Glutamatergic neuron (in vitro differentiated cells): ENCODE measurements at places on chromosomes 4 and X.

DNA sequence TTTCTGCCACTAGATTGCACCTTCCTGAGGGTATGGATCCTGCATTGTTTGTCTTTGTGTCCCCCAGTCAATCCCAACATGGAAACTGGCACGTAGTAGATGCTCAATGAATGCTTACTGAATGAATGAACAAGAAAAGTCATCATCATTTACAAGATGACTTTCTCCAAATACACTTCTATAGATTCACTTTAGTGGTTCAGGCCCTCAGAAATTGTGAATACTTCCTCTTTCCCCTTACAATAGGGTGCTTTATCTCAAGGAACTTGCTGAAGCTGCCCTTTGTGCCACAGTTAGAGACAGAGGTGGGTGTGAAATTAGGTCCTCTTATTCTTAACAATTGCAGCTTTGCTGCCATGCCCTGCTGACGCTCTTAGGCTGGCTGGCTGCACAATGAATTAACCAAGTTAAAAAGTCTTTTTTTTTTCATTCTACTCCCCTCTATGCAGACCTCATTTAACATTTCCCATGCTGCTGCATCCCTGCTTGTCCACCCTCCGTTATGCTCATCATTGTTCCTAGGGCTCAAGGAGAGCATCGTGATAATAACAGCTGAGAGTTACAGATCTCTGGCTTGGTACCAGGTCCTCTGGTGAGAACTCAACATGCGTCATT lies 108.0 kb upstream of the ZNF518B start:
- no peak for DNase-seq

DNA sequence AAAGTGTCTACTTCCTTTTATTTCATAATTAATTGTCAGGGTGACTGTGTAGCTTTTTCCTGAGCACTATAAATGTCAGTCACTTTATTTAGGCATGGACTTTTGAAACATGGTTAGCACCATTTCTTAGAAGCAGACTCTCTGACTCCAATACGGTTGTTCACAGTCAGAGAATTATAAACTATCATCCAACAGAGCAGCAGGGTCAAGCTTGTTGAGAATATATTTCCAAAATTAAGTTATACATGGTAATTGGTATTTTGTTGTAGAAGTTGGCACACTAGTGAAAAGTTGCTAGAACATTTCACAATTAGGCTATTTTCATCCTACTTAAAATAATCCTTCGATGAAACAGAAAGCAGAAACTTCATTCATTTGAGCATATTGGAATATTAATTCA lies 1155.5 kb upstream of the IGFBP7 start:
- DNase-seq, result no peak

DNA sequence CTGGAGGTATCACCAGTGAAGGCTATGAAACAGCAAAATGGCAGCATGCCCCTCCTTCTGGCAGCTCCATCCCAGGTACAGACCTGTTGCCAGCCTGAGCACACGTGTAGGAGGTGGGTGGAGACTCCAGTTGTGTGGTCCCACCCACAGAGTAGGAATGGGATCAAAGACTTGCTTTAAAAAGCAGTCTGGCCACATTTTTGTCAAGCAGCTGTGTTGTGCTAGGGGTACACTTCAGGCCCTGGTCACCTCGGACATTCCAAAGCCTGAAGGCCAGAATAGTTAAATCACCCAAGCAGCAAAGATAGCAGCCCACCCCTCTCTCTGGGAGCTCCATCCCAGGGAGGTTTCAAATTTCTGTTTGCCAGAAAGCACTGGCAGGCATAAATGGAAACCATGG lies 20.3 kb upstream of the AMBN start:
- DNase-seq, result no peak

DNA sequence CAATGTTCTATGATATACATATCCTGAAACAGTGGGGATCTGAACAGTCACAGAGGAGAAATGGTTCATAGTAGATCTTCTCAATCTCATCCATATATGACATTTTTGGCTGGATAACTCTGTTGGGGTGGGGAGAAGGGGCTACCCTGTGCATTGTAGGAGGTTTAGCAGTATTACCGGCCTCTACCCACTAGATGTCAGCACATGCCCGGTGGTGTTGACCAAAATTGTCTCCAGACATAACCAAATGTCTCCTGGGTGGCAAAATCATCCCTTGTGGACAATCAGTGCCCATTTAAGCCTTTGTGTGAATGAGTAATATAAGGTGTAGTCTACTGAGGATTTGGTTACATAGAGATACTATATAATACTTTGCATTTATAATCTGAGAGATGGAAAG lies 89.9 kb downstream of the PLS3 start:
- peak; percentile 38 for DNase-seq

- DNase-seq, result no peak
These were observed 631 bp downstream of the TMEM47 start for GRCh38 chrX:34656467-34656841.

DNA sequence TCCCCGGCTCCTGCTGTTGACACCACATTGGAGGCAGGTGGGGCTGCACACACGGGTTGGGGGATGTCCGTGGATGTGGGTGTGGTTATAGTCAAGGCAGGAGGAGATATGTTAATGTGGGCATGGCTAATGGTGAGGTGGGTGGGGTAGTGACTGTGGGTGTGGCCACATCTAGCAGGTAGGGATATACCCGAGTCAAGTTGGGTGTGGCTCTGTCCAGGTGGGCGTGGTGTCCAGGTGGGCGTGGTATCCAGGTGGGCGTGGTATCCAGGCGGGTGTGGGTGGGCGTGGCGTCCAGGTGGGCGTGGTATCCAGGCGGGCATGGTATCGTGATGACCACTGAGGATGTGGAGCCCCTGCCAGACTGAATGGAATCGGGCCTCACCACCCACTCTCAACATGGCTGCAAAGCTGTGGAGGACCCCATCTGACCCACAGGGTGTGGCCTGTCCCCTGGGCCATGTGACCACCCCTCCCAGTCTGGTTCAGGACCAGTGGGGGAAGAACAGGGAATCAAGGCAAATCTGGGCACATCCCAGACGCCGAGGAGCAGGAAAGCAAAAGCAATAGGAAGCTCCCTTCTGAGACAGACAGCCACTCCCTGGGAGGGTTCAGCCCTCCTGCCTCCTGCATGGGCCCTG lies 21.0 kb downstream of the MAN2B2 start:
- DNase-seq, result no peak

DNA sequence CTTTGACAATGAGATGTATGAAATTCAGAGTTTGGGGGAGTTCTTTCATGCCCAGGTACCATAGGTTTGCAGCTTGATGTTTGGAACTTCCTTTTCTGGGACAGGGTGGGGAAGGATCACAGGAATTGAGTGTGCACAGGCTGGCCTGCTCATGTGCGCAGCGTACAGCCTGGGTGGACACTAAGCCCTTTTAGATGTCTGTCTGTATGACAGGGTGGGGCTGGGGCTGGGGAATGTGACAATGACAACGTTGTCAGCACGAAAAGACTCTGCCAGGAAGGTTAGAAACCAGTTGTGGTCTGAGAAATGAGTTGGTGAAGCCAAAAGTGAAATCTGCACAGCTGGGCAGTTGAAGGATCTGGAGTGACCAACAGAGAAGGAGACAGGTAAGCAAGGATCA lies 47.4 kb downstream of the WWC2 start:
- DNase-seq, result no peak

GRCh38 chr4:47031011-47031678 lies at the start of gene GABRB1:
Gene GABRB1, plus strand, starts transcription at chr4:47031567.
- peak; percentile 75 for DNase-seq

- no peak for DNase-seq
These were observed 233.9 kb upstream of the AADAT start for GRCh38 chr4:170323623-170324022.

DNA sequence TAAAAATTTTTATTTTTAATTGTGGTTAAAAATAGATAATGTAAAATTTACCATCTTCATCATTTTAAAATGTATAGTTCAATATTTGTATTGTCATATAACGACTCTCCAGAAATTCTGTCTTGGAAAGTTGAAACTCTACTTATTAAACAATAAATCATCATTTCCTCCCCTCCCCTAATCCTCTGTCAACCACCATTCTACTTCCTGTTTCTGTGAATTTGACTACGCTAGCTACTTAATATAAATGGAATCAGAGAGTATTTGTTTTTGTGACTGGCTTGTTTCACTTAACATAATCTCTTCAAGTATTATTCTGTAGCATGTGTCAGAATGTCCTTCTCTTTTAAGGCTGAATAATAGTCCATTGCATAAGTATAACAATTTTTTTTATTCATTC lies 729.0 kb upstream of the AADAT start:
- no peak for DNase-seq

- DNase-seq, result no peak
These were observed 2.9 kb downstream of the NOCT start for GRCh38 chr4:139018501-139018900.

GRCh38 chrX:154136627-154137161 lies 7.3 kb upstream of the OPN1LW start:
- DNase-seq, result peak; percentile 85

DNA sequence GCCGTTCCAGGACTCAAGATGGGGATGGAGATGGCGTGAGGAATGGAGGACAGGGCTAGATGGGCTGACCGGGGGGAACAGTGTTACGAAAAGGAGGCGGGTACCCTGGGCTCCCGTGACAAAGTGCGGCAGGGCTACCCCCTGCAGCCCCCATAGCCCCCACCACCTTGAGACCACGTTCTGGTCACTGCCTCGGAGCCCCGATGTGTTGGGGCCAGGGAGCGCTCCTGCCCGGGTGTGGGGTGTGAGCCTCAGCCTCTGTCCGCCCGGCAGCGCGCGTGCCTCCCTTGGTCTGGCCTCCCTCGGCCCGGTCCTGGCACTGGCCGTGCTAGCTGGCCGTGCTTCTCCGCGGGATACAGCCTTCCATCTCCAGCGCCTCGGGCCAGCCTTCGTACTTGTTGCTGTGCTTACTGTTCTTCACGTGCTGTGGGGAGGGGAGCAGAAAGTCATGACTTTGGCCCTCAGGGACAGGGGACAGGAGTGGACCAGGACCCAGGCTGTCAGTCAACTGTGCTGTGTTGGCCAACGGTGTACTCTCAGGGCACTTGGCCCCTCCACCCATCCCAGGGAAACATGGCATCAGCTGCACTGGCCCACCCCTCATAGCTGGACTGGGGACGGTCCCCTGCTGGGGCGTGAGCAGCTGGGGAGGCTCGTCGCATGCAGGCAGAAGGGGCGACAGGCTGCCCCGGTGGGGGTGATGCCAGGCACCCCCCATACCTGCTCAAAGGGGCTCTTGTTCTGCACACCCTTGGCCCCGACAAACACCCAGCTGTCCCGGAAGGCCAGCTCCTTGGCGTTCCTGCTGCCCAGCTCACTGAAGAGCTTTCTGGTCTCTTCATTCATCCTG lies 9.3 kb downstream of the FAM3A start:
- no peak for DNase-seq

DNA sequence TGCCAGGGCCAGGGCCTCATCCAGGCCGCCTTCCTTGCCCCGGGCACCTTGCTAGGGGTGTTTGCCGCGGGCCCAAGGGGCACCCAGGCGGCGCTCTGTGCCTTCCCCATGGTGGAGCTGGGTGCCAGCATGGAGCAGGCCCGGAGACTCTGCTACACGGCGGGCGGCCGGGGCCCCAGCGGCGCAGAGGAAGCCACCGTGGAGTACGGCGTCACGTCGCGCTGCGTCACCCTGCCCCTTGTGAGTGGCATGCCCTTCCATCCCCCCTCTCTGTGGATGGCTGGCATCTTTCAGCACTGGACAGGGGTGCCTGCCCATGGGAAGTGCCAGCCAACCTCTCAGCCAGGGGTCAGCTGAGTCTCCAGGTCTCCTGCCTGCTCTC lies 3.6 kb downstream of the PLXNB3 start:
- no peak for DNase-seq

GRCh38 chr4:119532319-119532718 lies 96.3 kb downstream of the PDE5A start:
- DNase-seq, result no peak

DNA sequence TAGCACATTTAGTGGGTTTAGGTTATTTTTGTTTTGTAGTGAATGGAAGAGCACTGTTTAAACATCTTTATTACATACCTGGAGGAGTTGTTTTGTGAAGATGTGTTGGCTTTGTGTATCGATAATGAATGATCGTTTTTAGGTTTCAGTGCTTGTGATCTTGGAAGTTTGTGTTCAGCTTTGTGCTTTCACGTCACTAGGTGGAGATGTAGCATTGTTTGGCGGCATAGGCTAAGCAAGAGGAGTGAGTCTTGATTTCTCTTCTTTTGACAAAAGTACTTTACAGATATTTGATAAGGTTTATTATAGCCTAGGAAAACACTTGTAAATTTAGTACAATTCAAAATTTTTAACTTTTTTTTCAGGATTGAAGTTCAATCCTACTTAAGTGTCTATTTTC lies 50.4 kb downstream of the PDK3 start:
- DNase-seq, result no peak

DNA sequence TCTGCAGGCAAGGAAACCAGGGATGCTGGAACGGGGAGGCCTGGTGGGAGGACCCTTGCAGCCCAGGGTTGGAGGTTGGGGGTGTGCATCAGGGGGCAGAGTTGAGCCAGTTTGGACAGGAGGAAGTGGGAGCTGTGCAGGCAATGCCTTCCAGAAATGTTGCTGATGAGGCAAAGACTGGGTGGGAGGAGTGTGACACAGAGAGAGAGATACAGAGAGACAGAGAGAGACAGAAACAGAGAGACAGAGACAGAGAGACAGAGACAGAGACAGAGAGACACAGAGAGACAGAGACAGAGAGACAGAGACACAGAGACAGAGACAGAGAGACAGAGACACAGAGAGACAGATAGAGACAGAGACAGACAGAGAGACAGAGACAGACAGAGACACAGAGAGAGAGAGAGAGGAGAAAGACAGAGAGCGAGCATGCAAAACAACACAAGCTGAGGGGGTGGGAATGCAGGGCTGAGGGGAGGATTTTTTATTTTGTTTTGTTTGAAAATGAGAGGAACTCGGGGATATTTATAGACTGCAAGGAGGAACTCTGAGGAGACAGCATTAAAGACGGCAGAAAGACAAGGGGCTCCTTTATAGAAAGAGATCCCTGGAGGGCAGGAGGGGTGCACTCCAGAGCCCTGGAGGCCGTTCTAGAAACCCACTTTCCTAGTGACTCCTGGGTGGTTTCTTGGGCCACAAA lies 1.9 kb upstream of the HAUS3 start:
- peak; percentile 69 for DNase-seq

- no peak for DNase-seq
These were observed 103.8 kb downstream of the CAMK2D start for GRCh38 chr4:113657586-113658233.

DNA sequence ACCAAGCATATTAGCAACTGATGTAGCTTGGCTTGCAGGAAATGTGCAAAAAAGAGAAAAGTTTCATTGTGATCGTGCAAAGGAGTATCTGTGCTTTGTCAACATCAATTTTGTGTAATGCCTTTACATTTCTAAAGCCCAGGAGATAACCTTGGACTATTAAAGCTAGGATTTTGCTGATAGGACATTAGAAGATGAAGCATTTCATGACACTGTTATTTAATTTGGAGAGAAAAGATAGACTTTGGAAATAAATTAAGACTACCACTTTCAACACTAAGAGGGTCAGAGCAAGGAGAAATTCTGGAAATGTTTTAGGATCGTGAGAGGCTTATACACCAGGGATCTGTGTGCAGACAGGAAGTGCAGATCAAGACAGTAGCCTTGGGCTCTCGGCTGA lies 120.6 kb upstream of the MID1 start:
- DNase-seq, result no peak

DNA sequence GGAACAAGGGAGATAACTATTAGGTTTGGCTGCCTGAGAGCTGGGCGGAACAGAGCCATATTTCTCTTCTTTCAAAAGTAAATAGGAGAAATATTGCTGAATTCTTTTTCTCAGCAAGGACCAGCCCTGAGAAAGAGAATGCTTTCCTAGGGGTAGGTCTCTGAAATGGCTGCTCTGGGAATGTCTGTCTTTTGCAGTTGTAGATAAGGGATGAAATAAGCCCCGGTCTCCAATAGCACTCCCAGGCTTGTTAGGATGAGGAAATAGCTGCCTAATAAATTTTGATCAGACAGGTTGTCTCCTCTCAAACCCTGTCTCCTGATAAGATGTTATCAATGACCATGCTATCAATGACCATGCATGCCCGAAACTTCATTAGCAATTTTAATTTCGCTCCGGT lies 207.8 kb upstream of the KIT start:
- no peak for DNase-seq
